A549 treated with DMSO at 1 μM for 4 hours (cell line): ENCODE measurements at places on chromosomes 3 and 15. TPM values are rescaled to one million over a fixed set of nuclear protein-coding genes. Genes with fewer than 3 reads are reported as not detected.

The BFSP2 gene
- not detected in 5 replicates for total RNA-seq

The ALG1L2 gene
- total RNA-seq: not detected in 5 replicates

The SHQ1 gene
- 17.0 to 21.3 TPM (median 19.6 TPM) in 5 replicates for total RNA-seq

The ZBED2 gene
- 0.18 to 0.45 TPM (median 0.39 TPM) in 5 replicates for total RNA-seq

The RCN2 gene
- 54.2 to 81.3 TPM (median 64.4 TPM) in 5 replicates for total RNA-seq

The ENTPD3 gene
- 0.05 TPM in 1 of 5 replicates, not detected in the others for total RNA-seq
